ENCODE measurements at places on chromosomes 16 and 17.

DNA sequence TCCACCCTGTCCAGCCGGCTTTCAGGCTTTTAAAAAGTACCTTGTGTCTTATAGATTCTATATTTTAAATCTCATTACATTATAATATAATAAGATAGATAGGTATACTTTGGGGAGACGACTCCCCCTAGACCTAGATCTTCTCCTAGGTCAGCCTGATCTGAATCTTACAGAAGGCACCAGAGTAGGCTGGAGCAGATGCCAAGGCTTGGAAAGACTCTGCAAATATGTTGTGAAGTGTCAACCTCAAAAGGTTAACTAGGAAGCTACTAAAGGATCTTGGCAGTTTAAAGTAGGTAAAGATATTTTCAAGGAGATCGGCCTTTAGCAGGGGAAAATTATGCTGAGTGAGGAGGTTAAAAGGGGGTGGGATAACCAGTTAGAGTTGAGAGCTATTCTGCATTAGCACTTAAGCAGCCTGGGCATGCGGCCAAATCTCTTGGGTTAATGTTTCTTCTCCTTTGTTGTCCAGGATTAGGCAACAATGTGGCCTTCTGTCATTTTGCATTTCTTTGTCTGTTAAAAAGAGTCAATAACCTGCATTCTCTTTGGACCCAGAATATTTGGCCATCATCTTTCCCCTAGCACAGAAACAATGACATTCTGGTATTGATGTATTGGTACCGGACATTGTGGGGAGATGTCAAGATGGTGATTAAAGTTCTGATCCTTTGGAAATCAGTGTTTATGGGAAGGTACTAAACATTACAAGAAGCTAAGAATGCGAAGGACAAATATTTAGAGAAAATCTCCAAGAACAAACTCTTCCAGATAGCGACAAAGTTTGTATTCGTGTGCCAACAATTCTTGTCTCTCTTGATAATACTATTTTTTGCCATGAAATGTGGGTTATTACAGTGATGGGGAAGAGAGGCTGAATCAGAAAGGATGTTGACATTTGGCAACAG, 51.2 kb upstream of the DHX40 start:
- DNase-seq = no peak

DNA sequence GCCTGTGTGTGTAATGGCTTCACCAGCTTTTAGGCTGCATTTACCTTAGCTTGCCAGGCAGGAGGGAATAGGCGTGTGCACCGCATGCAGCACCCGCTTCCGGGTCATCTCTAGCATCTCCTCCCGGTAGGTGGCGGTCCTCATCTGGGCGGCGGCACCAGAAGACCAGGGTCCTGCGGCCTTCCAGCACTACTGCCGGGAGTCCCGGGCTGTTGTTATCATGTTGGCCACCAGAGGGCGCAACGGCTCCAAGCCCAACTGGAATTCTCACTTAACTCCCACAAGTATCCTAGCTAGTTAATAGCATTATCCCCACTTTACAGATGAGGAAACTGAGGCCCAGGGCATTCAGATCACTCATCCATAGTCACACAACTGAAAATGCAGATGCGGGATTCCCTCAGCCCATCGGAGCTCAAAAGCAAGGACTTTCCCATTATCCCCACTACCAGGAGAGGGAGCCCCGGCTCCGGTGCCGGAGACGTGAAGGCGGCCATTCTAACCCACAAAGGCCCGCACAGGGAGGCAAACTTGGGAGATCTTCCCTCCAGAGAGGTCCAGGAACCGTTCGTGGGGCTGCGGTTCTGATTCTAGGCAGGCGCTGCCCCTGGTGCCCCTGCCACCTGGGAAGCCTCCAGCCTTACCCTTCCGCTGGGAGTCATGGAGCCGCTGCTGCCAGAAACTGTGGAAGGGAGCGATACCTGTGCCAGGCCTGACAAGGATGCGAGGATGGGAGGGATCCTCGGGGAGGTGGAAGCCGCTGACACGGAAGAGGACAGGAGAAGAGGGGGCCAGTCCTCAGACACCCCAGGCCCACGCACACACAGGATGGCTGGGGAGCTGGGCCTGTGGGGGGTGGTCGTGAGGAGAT, 23.9 kb downstream of the LGALS9 start:
- DNase-seq = peak; percentile 46

GRCh38 chr17:28509789-28510188, 3.6 kb downstream of the FOXN1 start:
- no peak for DNase-seq

DNA sequence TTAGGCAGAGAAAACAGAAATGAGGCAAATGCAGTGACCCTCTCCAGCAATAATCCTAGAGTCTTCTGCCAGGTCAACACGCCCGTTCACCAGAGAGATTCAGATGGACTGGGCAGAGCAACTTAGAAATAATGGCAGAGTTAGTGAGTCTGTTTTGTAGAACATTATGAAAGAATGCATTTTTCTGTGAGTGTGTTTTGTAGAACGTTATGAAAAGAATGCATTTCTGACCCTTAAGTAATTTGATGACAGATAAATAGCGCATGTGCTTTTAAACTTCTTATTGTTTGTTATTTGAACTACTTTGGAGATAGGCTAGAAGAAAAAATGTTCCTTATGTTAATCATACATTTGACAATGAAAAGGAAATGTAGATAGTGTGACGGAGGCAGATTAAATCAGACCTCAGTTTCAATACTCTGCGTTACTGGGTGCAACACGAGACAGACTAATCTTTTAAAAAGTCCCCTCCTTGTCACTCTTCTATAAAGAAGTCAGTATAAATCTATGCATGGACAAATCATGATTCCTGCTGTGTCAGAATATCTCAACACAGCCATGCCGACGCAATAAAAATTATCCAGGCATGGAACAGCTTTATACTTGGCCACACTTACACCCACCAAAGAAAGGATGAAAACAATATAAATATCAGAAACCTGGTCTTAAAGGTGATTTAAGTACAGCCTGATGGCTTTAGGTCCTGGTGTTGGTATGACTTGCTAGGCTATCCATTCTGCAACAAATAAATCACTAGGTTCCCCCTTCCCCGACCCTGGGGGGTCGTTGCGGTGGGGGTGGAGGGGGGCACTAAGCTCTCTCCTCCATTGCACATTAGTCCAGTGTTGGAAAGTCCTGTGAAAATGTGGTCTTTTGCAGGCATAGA, 47.8 kb downstream of the MARCHF10 start:
- no peak for DNase-seq

GRCh38 chr17:36001110-36001771, at the start of gene CCL15:
TSS of gene CCL15 (minus strand) at chr17:36001553. CDS start at chr17:36001492, 61 bp downstream.
- DNase-seq = no peak

DNA sequence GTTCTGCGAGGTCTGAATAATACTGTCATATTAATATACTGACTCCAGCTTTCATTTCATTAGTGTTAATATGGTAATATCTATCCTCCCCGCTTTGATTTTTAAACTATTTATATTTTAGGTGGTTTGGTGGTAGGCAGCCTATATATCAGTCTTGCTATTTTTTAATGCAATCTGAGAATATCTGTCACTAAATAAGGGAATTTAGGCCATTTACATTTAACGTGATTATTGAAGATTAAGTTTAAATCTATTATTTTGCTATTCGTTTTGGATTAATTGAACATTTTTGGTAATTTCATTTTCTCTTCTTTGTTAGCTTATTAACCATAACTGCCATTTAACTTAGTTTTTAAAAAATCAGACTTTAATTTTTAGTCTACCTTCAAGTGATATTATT, 247.7 kb upstream of the PMFBP1 start:
- no peak for DNase-seq

GRCh38 chr17:80071116-80071841, 30.1 kb upstream of the GAA start:
- DNase-seq = no peak

DNA sequence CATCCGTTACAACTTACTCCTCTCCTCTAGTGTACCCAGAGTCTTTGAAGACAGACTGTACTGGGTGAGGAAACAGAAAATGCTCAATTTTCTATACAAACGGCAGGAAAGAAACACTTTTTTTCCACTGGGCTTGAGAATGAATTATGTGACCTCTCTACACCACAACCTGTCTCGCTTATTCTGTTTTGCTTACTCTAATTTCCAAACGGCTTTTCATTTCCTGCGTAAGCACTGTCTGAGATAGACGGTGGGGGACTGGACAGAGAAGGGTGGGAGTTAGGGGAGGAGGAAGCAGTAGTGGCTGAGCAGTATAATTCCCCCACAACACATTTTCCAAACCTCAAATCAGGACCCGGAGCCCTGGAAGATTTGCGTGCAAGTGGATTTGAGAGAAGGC, 191.4 kb upstream of the SDK2 start:
- no peak for DNase-seq

DNA sequence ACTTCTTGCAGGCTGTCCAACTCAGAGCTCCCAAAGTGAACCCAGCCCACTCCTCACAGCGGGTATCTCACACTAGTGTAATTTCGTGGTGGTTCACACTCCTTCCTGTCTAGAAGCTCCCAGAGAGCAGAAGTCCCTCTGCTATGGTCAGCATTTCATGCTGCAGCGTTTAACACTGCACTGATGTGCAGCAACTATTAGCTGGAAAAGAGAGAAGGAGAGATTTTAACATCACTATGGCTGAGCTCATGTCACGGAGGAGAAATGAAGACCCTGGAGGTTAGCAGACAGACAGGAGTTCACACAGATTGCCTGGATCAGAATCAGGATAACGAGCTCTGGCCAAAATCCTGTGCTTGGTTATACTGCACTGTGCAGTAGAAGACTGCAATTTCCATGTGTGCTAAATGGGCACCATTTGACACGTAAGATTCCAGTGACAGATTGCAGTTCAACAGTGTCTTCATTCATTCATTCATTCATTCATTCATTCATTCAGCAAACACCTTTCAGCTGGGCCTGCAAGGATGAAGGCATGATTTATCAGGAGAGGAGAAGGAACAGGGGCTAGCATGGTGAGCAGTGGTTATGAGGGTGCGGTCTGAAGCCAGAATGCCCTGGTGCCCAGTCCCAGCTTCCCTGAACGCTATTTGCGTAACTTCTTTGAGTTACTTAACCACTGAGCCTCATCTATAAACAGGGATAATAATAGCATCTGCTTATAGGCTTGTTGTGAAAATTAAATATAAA, 5.3 kb upstream of the CCL1 start:
- no peak for DNase-seq

GRCh38 chr17:50624321-50624934, 10.3 kb upstream of the ABCC3 start:
- no peak for DNase-seq

DNA sequence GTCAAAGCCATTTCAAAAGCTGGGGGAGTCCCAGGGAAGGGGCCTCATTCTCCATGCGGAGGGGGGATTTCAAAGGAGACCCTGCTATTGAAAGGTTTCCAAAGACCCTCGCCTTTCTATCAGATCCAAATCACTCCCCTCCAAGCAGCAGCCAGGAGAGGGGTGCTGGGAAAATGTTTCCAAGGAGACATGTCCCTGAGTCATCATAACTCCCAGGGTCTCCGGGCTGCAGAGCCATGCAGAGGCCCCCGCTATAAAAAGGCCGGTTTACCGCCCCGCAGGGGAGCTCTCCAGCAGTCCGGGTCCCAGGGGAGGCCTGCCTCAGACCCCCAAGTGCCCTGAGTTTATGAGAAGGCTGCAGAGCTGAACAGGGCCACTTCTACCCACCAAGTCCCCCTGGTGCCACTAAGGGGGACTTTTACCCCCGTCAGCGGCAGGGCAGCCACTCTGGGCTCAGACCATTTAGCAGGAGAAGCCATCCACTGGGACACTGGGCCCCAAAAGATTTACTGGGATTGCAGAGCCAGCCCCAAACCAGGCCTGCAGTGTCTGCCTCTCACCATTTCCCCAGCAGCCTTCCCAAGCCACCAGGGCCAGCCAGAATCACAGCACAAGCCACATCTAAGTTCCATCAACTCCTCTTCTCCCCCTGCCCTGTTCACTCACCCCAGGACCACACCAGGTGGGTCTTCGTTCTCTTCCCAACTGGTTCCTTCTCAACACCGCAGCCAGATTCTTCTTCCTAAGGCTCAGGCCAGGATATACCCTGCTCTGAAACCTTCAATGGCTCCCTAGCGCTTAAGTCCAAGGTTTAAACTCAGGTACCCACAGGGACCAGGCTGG, 234.4 kb downstream of the ZNF423 start:
- no peak for DNase-seq

DNA sequence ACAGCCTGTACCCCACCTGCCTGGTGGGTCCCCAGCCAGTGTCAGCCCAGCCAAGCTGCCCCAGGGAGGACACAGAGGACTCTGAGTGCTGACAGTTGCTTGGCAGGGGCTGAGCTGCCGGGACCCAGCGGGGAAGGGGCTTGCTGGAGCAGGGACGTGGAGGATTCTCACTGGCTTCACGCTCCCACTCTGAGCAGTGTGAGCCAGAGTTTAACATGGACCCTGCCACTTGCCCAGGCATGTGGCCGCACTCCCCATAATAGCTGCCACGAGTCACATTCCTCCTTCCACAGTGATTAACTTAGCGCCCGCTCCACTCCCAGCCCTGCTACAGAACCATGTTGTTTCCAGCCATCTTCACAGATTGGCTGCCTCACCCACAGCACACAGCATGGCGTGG, 31.2 kb downstream of the SREBF1 start:
- DNase-seq = no peak

- no peak for DNase-seq
These were observed 6.6 kb downstream of the SLC22A31 start for GRCh38 chr16:89193576-89194293.

DNA sequence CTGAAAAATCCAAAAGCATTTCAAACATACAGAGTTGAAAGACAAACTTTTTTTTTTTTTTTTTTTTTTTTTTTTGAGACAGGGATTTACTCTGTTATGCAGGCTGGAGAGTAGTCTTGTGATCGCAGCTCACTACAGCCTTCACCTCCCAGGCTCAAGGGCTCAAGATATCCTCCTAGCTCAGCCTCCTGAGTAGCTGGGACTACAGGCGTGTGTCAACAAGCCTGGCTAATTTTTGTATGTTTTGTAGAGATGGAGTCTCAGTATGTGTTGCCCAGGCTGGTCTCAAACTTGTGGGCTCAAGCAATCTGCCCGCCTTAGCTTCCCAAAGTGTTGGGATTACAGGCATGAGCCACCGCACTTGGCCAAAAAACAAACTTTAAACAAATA, 64.2 kb upstream of the KIFC3 start:
- no peak for DNase-seq

DNA sequence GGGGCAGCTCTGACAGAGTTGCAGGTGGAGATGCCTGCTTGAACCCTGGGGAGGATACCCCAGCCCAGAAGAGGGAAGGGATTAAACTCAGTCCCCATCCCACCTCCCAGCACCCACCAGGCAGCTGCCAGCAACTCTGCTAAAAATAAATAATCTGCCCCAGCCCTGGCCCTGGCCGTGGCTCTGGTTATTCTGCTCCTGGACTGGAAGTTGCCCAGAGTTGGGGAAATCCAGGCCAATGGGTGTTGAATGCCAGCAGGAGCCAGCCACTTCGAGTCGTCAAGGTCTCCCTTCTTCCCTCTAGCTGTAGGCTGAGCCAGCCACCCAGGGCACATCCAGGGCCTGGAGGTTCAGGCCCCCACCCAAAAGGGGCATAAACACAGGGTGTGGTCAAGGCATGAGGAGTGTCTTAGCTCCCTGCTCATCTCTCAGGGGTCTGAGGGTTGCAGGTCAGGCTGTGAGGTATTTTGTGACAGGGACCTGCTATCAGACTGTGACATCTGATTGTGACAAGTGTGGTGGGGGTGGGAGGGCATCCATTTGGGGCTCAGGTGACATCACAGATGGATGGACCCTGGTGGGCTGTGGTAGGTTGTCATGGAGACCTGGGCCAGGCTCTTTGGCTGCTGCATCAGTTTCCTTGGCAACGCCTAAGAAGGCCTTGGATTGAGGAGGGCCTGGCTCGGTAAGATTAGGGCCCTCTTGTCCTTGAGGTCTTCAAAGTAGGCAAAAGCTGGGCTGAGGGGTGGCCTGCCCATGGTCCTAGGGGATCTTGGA, 1.0 kb upstream of the RRAD start:
- DNase-seq = no peak

- DNase-seq = no peak
These were observed 67.0 kb downstream of the MPRIP start for GRCh38 chr17:17109256-17109655.
